ENCODE measurements at places on chromosomes 12 and 14.

DNA sequence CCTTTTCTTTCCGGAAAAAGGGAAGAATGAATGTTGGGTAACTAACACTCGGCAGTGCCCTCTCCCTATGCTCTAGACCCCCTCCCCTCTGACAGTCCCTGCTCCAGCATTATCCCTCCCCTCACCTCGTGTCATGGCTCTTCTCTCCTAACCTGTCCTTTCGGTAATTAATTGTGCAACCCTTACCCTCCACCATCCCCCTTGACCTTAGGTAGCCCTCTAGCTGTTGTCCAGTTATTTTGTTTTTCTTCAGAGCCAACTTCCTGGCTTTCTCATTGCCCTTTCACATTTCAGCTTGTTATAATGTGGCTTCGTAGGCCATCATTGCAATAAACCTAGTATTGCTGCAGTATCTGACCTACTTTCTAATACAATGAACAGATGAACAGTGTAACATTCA lies 11.2 kb downstream of the ARG2 start:
- DNase-seq, result no peak

DNA sequence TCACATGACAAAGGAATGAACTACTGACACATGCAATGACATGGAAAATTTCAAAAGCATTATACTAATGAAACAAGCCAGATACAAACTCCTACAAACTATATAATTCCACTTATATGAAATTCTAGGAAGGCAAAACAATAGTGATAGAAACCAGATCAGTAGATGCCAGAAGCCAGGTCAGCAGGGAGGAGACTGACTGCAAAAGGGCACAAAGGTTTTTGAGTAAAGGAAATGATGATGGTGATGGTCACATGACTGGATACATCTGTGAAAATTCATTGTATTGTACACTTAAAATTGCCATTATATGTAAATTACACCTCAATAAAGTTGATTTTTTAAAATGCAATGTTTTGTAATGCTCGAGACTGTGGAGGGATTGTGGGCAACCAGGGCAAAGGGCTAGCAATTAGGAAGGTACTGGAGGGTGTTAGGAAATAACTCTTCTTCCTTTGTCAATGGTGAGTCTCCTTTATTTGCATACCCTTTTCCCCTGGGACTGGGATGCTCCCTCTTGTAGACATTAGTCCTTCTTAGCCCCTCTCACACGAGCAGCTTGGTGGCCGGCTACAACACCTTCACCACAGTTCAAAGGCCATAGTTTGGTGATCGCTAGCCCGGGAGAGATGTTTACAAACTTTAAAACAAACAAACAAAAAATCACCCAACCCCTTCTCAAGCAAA lies 6.7 kb upstream of the PRPF40B start:
- DNase-seq, result peak; percentile 50

GRCh38 chr12:10167599-10167998 lies 4.3 kb downstream of the OLR1 start:
- no peak for DNase-seq

DNA sequence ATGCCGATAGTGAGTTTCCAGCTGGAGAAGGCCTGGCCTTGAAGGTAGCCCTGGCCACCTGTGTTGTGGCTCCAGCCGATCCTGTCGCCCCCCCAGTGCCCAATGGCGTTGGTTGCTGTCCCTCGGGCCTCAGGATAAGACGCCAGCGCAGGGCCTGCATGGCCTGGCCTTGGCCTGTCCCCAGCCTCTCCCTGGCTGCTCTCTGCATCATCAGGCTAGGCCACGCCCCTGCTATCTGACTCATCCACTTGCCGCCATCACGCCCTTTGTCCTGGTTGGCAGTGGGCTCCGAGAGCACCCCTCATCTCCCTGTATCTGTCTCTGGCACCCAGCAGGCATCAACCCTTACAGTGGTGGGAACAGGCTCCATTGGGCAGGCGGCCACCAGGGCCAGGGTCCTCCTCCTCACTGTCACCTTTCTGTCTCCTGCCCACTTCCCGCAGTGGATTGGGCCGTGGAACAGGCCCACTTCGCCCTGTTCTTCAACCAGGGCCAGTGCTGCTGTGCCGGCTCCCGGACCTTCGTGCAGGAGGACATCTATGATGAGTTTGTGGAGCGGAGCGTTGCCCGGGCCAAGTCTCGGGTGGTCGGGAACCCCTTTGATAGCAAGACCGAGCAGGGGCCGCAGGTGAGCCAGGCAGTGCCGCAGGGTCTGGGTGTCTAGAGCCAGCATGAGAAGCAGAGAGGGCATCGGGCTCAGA lies 25.6 kb downstream of the ALDH2 start:
- no peak for DNase-seq

DNA sequence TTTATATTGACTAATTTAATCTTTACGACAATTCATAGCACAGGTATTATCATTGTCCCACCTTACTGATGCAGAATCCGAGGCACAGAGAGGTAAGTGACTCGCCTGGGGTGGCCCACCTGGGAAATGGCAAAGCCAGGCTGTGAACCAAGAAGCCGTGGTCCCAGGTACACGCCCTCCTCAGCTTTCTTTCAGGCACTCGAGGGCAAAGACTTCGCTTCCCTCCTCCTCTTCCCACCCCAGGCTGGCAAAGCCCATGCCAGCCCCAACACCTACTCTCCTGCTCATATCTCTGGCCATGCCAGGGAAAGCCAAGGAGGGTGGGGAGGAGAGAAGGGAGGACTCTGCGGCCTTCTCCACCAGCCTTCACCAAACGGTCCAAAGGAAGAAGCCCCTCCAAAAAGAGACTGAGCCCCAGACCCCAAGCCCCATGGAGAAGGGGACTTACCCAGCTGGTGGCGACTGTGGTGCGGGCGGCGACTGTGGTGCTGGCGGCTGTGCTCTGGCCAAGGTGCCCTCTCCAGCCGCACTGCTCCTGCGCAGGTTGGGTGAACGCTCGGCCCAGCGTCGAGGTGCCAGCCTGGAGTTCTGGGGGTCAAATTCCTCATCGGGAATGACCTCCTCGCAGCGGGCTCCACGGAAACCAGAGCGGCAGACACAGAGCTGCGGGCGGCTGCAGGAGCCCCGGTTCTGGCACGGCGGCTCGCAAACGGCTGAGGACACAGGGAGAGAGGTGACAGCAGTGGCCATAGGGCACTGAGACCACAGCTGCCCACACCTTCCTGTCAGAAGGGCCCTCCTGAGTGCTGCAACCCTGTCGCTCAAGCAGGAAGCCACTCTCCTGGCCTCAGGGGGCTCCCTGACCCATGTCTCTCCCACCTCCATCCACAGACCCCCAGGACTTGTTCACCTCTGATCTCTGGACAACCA lies 26.4 kb downstream of the LTBP2 start:
- no peak for DNase-seq

- no peak for DNase-seq
Observed at GRCh38 chr12:5571115-5571514, 139.2 kb downstream of the NTF3 start.

- DNase-seq, result no peak
Observed at GRCh38 chr12:128660532-128661225, 163.1 kb downstream of the SLC15A4 start.

Data from endodermal cell (in vitro differentiated cells).